A549 (cell line): ENCODE measurements at places on chromosomes 16 and 17.
A peak's percentile ranks its signal among the peaks of the same experiment; 100 is the strongest.

DNA sequence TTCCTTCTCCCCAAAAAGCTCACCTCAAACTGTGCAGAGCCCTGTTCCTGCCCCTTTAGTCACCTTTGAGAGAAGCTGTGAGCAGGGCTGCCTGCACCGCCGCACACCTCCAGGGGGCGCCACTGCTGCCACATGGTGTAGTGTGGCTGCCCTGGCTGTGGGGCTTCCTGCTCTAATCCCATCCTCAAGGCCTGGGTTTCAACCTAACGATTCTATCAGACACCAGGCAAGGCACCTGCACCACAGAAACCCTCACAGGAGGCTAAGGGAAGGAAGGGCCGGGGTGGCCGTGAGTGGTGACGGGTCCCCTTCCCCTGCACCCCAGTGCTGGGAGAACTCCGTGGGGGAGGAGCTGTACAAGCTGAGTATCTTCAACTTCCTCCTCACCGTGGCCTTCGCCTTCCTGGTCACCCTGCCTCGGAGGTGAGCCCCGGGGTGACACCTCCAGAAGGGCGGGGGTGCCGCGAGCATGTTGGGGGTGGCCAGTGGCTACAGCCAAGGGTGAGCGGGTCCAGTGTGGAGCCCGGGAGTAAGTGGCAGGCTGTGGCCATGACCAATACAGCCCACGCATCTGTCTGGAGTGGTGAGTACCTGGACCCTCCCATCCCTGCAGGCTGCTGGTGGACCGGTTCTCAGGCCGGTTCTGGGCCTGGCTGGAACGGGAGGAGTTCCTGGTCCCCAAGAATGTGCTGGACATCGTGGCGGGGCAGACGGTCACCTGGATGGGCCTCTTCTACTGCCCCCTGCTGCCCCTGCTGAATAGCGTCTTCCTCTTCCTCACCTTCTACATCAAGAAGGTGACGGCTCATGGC, 7.0 kb downstream of the TMC8 start:
- DNase-seq: peak; percentile 65

DNA sequence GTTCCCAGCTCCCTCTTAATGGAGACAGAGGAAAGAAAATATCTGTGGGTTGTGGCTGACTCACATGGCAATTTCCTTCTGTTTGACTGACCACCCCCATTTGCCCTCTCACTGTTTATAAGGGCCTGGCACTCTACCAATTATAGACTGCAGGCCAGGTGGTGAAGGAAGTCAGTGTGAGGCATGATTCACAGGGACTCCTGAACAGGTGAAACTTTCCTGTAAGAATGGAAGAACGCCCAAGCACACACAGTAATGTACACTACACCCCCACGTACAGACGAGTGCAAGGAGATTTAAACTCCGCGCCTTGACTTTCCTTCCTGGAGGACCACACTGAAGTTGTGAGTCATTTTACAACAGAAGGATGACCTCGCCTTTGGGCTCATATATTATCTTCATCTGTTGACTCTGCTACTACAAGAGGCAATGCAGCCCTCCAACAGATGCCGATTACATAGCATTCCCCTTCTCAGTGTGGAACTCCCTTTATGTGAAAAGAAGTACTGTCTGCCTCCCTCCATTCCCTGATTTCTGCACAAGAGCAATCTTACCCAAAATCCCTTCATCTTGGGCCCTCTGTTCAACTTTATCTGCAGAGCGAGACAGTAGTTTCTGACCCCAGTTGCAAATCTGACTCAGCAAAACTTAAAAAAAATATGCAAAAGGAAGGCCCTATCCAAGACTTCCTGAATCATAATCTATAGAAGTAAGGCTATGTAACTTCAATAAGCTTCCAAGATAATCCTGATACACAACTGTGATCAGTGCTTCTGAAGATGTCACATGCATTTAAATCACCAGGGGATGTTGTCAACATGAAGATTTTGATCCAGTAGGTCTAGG, 163.6 kb downstream of the SHISA6 start:
- no peak for DNase-seq

GRCh38 chr17:9004132-9004960, 17.0 kb upstream of the NTN1 start:
- no peak for DNase-seq

- DNase-seq: peak; percentile 38
These were observed 1.1 kb downstream of the GJC1 start for GRCh38 chr17:44828919-44829522.

DNA sequence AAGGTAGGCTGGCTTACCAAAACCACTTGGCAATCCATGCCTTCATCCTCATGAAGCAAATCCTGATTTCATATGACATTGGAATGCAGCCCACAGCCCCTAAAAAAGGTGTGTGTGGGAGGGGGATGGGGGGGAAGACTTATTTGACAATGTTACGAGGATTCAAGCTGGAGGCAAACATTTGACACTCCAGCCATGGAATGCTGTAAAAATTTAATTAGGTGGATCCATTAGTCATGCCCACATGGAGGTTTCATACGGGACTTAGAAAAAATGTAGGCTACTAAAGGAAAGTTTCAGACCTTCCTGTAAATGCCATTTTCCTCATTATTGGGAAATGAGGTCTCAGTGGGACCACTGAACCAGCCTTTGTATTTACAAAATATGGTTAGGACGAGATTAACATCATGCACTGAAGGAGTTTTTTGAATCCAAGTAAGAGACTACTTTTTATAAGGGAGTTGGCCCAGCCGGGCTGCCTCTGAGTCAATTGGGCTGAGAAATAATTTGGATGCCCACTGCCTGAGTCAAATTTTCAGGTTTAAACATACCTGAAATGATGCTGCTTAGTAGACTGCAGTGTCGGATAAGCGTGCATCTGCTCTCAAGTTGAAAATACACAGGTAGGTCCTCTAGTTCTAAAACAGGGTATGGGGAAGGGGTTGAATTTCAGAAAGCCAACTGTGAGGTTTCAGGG, 44.6 kb upstream of the MAF start:
- DNase-seq: no peak

GRCh38 chr16:78298986-78299385, 199.5 kb downstream of the WWOX start:
- DNase-seq: no peak

DNA sequence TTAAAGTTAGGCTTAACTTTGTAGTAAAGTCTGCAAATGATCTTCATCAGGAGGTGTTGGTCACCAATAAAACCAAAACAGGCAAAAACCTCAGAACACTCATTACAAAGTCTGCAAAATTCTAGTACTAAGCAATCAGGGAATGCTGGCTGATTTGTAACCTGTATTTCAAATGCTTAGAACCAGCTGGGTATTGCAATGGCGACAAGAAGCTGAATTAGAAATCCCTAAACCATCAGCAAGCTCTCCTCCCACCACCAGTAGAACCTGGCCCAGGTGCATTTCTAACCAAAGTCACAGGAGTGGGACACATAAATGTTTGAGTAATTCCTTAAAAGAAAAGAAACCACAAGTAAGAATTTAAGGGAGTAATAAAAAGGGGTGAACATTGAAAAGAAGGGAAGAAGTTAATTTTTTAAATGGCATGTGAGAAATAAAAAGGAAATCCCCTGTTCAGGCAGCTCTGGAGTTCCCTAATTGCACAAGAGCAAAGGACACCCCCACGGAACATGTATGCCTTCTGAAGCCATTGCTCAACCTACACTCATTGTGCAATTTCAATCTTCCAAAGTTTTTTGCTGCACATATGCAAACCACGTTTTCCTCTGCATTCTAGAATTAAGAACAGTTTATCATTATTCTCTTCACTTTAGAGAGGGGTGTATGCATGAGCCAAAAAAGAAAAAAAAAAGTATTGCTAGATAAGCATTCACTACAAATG, 102.9 kb downstream of the HIC1 start:
- DNase-seq: no peak

- DNase-seq: peak; percentile 55
These were observed 6.3 kb upstream of the CBX4 start for GRCh38 chr17:79845601-79845949.

DNA sequence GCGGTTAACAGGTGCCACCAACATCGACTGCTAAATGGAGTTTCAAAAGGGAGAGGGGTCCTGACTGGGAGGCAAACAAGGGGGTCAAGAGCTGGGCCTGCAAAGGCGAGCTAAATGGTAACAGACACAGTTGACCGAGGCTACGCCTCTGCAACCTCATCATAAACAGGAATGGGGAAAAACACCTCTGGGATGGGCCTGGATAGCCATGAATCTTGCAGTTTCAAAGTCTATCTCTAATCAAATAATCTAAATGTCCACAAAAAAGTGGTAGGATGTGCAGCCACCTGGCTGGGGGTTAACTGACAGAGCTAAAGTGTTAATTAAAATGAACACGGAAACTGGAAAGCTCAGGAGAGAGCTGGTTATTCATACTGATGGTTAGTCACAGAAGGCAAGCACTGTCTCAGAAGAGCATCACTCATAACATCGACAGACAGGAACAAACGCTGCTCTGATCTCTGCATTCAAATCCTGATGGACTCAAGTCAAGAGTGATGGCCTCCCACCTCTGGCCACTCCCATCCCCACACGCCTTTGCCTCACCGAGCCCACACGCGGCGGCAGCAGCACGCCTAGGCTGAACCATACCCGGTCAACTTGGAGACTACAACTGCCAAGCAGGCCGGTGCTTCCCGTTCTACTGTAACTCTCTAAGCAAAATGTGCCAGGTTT, 56.3 kb downstream of the CREBBP start:
- no peak for DNase-seq

- DNase-seq: no peak
These were observed 2.8 kb downstream of the TEPSIN start for GRCh38 chr17:81235822-81236740.

DNA sequence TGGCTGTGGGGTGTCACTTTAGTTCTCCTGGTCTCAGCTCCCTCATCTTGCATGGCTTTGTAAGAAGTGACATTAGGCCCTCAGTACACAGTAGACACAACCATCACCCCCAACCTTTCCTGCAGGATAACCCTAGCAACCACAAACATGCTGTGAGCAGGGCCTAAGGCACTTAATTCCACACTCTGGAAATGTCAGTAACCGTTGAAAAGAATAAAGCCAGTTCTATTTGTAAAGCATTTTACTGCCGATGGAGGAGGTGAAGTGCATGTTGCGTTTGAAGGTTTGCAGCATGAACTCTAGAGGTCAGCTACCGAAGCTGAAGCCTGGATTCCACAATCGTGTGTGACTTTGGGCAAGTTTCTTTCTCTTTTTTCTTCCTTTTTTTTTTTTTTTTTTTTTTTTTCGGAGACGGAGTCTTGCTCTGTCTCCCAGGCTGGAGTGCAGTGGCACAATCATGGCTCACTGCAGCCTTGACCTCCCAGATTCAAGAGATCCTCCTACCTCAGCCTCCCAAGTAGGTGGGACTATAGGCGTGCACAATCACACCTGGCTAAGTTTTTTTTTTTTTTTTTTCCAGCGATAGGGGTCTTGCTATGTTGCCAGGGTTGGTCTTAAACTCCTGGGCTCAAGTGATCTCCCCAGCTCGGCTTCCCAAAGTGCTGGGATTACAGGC, 26.1 kb upstream of the TOB1 start:
- DNase-seq: no peak

- no peak for DNase-seq
These were observed 1.4 kb upstream of the ITGB3 start for GRCh38 chr17:47252209-47252608.

DNA sequence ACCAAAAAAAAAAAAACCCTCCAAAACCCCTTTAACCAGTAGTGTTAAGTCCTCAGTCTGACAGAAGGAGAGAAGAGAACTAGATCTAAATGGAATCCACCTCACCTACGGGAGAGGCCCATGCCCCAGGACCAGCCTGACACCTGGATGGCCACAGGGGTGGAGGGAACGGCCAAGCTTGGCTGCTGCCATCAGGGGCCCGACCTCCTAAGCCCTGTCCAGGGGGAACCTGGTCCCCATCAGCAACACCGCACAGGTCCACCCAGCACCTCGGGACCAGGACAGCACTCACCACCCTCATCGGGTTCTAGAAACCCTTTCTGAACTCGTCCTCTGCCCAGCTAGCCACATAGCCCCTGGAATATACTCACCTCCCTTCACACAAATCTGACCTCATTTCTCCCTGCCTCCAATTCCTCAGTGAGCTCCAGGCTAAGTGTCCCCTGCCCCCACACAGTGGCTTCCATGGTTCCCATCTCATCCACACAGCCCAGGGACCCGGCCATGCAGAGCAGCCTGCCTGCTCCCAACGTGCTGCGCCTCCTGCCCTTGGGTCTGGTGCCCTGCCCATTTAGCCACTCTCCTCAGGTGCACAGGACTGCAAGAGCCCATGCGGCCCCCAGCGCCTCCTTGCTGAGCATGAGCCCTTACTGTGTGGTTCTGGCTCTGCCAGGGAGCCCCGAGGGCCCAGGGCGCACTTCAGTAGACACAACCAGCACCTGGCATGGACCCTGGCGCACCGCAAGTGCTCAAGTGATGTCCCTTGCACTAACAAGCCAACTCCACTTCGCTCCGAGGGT, 18.3 kb upstream of the CYTH1 start:
- no peak for DNase-seq

GRCh38 chr17:39922006-39922405, 3.6 kb upstream of the GSDMB start:
- no peak for DNase-seq

- no peak for DNase-seq
These were observed 5.2 kb downstream of the MYO1D start for GRCh38 chr17:32871746-32872145.
